Sigmoid colon (tissue), 7 donors: ENCODE measurements at places on chromosomes 1 and 21.

GRCh38 chr1:27137544-27138075 is 17.3 kb downstream of the SLC9A1 start:
- no peak for DNase-seq

DNA sequence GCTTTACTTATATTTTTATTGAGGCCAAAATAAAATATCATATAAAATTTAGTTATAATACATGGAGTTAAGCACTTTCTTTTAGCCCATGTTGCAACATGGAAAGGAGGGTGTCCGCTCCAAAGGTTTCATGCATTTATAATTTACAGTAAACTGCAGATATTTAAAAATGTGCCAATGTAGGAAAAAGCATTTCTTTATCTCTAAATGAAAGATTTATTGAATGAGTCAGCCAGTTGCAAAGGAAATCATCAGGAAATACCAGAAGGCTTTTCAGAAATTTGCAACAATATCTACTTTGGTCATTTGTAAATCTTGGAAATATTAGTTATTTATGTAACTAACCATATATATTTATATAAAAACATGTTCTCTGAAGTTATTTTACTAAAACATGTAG is 12.1 kb downstream of the ATP6V1G3 start:
- no peak for DNase-seq

DNA sequence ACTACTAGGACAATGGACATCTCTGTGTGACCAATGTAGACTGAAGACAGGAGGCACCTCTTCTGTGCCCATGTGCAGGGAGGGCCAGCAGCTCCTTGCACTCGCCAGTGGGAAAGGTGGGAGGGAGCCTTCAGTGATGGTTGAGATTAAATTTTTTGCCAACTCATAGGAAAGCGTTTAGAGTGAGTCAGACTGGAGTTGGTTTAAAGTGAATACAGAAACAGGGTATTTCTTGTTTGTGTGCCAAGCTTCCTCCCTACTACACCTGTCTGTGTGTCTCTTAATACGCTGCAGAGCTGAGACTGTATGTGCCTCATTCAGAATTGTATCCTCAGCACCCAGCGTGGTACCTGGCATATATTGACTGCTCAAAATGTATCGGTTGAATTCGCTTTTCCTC is 13.5 kb upstream of the COL16A1 start:
- DNase-seq = no peak

- no peak for DNase-seq
These were observed 13.5 kb downstream of the PLCH2 start for GRCh38 chr1:2489615-2490014.
